IMR-90 (cell line): ENCODE measurements at places on chromosomes 7 and 10. TPM values are rescaled to one million over a fixed set of nuclear protein-coding genes. Genes with fewer than 3 reads are reported as not detected.

DNA sequence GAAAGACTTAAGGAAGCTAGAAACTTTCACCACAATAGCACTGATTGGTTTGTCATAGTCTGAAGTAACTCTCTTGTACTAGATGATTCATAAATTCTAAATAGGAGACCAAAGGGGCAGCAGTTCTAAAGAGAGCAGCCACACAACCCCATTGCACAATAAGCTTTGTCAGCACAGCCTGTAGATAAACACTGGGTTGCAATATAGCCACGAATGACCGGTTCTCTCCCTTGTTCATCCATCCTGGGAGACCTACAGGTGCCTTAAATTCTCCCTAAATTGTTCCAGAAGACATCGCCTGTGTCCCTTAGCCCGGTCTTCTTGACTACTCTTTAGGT lies 167.0 kb downstream of the SNX13 start:
- DNase-seq: peak; percentile 93
- no peak overlapping the region for H3K27ac ChIP-seq
- no peaks in the 10 kb centered on the region for H3K36me3 ChIP-seq
- no peak overlapping the region for H3K4me3 ChIP-seq
- H3K27me3 ChIP-seq: no peaks in the 10 kb centered on the region

GRCh38 chr10:89301721-89302445 lies at the start of gene IFIT2:
Gene IFIT2 (plus strand): TSS chr10:89302046. CDS start chr10:89302124, 78 bp downstream.
- peak within 1 kb of the TSS; percentile 70; the same call in 1 of the 2 replicates for H3K27ac ChIP-seq
- H3K4me3 ChIP-seq: peak within 1 kb of the TSS; percentile 52
- no peaks in the 10 kb centered on the region for H3K27me3 ChIP-seq
- peak; percentile 80 for DNase-seq

GRCh38 chr7:130363026-130363847 lies 17.1 kb upstream of the CPA1 start:
- peak overlapping the region; percentile 60 for H3K27ac ChIP-seq
- peak; percentile 99 for DNase-seq
- H3K4me1 ChIP-seq: peaks cover 27% of the 10 kb centered on the region
- no peaks in the 10 kb centered on the region for H3K36me3 ChIP-seq
- no peaks in the 10 kb centered on the region for H3K27me3 ChIP-seq

The CACUL1 gene
- total RNA-seq: 23.5 and 24.7 TPM in 2 replicates

The CAMK1D gene
- total RNA-seq: 4.2 and 5.0 TPM in 2 replicates

DNA sequence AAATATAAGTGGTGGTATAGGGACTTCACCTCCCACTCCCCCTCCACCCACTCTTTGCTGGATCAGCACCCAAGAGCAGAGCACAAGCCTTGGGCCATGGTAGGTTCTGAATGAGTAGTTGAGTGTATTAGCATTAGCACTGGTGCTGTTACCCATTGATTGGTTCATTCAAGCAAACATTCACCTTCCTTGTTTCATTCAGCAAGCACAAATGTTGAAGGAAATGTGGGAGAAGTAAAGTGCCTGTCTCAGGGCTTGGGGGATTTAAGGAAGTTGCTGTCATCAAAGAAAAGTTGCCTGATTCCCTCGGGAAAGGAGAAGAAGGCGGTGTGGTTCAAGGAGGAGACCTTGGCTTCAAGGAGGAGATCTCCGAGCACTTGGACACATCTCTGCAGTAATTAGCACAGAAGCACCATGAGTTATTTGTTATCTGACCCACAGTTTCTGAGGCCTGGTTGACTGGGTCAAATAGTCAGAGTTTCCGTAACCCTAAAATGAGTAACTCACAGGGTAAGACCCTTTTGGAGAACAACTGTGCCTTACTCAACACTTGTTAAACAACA lies 17.3 kb downstream of the IL2RA start:
- no peak overlapping the region for H3K4me3 ChIP-seq
- DNase-seq: no peak
- H3K27ac ChIP-seq: no peak overlapping the region

The CH25H gene
- total RNA-seq: 0.18 TPM in 1 of 2 replicates, not detected in the other

DNA sequence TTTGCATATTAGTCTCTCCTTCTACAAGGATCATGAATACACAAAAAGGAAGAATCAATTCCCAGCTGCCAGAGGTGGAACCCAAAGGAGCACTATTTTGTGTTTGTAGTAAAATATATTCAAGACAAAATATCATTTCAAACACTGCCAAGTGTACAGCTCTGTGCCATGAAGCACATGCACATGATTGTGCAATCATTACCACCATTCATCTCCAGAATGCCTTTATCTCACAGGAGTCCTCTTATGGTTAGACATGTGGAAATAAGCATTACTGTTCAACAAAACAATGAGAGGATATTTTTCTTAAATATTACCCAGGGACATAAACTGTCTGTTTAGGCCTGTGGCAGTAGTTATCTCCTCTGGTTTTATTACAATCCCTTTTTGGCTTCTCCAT lies 151.4 kb upstream of the PPP1R3A start:
- no peaks in the 10 kb centered on the region for H3K4me1 ChIP-seq
- H3K36me3 ChIP-seq: no peaks in the 10 kb centered on the region
- no peak for DNase-seq
- no peak overlapping the region for H3K27ac ChIP-seq

- no peaks in the 10 kb centered on the region for H3K36me3 ChIP-seq
- no peaks in the 10 kb centered on the region for H3K4me1 ChIP-seq
- H3K4me3 ChIP-seq: no peak overlapping the region
- no peaks in the 10 kb centered on the region for H3K27me3 ChIP-seq
- H3K27ac ChIP-seq: no peak overlapping the region
Measured at GRCh38 chr10:129790715-129791446, 173.2 kb downstream of the EBF3 start.
